ENCODE measurements at places on chromosomes 6 and 20.

DNA sequence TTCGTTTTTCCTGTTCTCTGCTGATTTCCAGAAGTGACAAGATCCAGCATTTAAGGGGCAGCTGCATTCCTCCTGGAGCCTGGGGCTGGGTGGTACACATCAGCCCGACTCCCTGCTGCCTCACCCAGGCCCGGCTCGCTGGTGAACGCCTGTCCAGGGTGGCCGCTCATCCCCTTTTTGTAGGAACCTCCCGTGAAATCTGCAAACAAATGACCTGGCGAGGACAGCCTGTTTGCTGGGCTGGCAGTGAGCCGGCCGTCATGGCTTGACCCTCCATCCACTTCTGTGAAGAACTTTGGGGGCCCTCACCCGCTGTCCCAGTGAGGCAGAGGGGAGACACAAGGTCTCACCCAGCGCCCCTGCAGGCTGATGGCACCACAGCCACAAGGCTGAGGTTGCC lies 39.0 kb downstream of the PYGB start:
- DNase-seq, result no peak

GRCh38 chr20:46784436-46785127 lies 75.1 kb downstream of the SLC2A10 start:
- no peak for DNase-seq

DNA sequence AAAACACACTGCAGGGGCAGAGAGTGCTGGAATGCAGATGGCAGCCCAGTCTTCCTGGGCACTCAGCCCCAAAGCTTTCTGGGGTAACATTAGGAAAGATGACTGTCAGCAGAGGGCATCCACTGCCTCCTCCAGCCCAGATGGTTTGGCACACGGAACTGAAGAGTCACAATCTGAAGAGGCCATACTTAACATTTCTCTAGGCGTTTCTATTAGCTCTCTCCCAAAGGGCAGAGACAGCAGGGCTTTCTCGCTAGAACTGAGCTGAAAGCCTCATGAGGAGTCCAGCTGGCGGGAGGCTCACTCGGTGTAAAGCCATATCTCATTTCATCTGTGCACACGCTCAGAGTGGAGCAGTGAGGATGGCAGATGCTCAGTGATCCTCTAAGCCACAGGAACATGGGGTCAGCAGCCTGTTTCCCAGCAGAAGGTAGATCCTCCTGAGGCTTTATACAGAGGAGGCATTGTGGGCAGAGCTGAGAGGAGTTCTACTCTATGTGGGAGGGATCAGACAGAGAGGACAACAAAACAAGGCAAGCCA lies 28.1 kb downstream of the ALDH8A1 start:
- no peak for DNase-seq

GRCh38 chr6:26322645-26323482 lies 42.1 kb upstream of the BTN3A2 start:
- DNase-seq, result peak; percentile 90

GRCh38 chr6:65450451-65450850 lies 256.6 kb downstream of the EYS start:
- no peak for DNase-seq

GRCh38 chr6:85574932-85575598 lies 18.6 kb downstream of the SNX14 start:
- no peak for DNase-seq

DNA sequence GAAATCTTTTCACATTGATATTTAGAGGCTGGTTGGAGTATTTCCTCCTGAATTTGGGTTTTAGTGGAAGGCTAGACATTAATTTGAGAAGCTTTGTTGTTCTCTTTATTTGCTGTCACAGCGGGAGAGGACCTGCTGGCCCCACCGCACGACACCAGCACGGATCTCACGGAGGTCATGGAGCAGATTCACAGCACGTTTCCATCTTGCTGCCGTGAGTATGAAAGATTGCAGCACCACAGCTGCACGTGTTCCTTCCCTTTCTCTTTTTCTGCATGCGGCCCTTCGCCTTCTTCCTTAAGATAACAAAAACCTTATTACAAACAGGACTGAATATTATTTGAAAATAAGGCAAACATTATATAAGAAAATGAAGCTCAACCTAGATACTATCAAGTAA lies 555.5 kb downstream of the UTRN start:
- no peak for DNase-seq

DNA sequence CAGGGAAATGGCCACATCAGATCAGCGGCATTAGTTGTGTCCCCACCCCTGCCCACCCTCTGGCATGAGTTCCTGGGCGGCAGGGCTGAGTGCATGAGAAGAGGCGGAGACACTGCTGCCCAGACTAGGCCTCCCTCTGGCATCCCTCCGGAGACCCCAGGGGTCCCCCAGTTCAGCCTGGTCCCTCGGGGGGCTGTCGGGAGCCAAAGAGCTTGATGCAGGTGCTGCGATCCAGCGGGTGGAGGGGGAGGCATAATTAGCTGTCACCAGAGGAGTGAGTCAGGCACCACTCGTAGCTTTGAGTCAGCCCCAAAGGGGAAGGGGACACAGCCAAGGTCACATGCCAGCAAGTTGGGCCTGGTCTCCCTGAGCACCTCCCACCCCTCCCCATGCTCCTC lies 34.5 kb downstream of the DLGAP4 start:
- DNase-seq, result no peak

DNA sequence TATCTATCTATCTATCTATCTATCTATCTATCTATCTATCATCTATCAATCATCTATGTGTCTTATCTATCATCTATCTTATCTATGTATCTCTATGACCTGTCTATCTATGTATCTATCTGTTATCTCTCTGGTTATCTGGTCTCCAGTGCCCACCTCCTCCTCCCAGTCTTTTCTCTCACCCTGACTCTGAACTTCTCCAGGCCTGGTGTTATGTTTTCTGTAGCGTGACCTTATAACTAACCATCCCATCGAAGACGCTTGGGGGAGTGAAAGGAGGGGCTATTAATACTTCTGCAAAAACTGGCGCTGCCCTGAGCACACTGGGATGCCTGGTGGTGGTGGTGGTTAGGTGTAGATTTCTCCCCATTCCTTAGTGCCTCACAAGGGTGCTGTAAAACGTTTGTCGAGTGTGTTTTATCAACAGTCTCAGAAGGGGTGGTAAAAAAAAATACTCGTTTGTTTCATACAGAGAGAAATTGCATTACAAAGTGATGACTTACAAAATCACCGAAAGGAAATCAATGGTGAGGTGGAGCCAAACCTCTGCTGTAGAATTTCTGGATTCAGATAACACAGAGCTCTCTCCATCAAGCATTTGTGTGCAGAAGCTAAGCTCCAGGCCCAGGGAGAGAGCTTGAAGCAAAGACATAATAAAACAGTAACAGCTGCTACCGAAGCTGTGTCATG lies 156.2 kb downstream of the BCAS1 start:
- no peak for DNase-seq

GRCh38 chr6:51996296-51996947 lies 91.0 kb downstream of the PKHD1 start:
- DNase-seq, result no peak

GRCh38 chr6:13454286-13455221 lies 32.8 kb downstream of the GFOD1 start:
- peak; percentile 29 for DNase-seq

- DNase-seq, result no peak
These were observed 281.9 kb downstream of the CDKAL1 start for GRCh38 chr6:20816126-20816525.

DNA sequence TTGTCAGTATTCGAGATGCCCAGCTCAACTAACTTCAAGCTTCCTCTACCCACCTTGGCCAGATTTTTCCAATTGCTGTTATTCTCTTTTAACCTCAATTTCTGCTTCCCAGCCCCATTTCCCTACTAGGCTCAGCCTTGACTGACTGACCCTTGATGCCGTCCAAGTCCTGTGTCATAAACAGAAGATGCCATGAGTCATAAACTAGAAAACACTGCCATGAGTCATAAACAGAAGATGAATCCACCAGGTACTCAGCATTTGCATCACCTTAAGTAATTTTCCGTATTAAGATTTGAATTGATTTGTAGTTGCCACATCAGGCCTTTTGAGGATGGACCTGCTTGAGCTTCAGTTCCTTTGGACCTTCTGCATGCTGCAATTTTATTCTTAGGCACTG lies 123.8 kb downstream of the FAM83B start:
- DNase-seq, result no peak

DNA sequence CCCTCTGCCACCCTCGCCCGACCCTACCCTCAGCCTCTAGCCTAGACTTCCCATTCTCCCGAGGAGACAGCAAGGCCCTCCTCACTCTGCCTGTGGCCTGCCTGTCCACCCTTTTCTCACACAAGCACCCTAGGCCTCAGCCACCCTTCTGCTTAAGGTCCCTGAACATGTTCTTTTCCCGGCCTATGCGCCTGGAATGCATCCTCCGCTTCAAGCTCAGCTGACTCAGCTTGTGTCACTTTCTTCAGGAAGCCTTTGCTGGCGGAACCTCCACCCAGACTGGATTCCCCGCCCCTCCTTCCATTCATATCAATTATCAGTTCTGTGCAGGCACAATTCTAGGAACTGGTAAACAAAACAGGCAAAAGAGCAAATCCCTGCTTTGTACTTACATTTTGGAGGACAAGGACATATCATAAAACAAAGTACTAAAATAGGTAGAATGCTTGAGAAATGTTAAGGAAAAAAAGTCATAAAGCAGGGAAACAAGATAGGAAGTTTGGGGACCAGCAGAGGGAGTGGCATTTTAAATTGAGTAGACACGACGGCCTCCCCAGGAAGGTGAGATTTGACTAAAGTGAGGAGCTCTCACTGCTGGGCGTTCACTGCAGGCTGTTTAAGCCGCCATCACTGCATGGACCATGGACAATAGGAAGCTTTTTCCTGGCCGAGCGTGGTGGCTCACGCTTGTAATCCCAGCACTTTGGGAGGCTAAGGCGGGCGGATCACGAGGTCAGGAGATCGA lies 17.9 kb upstream of the SNHG17 start:
- DNase-seq, result no peak

DNA sequence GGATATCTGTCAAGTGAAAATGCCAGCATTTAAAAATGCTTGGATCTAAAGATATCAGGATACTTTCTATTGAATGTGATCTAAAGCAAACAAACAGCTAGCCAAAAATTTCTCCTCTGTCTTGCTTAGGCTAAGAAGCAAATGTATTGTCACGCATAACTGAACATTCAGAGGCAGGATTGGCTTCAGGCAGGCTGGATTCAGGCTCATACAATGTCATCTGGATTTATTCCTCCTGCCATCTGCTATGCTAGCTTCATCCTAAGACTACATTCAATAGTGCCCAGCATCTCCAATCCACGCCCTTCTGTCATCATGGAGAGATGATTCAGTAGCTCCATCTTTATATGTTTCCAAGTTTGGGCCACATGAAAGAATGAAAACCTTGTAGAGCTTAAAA lies 27.1 kb downstream of the PFDN4 start:
- no peak for DNase-seq

DNA sequence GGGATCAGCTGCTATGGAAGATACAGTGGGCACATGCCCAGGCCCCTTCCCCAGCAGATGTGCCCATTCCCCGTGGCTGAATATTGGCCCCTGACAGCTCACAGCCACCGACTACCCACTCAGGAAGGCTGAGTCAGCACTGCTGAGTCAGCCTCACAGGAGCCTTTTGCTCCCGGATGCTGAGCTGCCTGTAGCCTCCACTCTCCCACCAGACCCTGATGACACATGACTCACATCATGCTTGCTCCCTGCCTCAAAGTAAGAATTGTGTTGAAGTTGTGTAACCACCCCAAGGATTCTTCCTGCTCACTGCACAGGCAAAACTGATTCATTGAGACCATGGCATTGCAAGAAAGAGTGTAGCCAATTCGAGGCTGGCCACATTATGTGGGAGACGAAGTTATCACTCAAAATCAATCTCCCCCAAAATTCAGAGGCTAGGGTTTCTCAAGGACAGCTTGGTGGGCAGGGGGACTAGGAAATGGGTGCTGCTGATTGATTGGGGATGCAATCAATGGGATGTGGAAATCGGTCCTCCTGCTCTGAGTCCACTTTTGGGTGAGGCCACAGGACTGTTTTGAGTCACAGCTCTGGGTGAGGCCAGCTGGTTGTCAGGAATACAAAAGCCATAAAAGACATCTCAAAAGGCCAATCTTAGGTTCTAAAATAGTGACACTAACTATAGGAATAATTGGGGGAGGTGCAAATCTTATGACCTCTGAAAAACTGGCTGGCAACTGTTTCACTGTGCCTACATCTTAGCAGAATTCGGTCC lies 556.6 kb upstream of the CDH4 start:
- DNase-seq, result no peak

DNA sequence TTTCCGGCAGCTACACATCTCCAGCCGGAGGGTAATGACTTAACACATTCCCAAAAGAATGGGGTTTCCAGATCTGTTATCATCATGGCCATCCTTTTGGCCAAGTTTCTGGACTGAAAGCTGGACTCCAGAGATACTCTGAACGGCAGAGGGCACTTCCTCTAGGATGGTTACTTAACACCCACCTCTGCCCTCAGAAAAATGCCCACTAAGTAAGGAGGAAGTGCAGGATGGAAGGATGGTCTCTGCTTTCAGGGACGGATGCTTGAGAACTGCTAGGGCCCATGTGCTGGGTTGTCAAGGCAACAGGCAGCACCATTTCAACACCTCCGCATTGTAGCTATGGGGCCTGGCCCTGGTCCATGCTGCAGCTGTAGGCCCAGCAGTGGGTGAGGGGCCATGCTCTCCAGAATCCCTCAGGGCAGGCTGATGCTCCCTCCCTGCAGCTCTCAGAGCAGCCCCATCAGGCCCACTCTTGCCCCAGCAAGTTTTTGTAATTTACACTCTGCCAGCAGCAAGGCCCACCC lies 16.5 kb upstream of the TGM3 start:
- no peak for DNase-seq

DNA sequence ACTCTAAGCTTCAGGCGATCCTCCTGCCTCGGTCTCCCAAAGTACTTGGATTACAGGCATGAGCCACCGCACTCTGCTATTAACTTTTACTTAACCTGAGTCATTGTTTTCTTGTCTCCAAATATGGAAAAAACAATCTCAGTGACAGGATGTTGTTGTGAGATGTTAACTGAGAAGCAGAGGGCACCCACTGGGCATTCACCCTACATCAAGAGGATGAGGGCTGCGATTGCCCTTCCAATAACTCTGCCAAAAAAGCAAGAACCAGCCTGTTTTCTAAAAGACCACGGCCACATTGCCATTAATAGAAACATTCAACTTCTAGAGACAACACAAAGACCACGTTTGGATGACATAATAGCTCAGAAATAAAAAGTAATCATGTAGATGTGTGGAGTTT lies 107.6 kb upstream of the SGK1 start:
- no peak for DNase-seq
